ENCODE measurements at places on chromosomes 6 and 20. TPM values are rescaled to one million over a fixed set of nuclear protein-coding genes. Genes with fewer than 3 reads are reported as not detected.

DNA sequence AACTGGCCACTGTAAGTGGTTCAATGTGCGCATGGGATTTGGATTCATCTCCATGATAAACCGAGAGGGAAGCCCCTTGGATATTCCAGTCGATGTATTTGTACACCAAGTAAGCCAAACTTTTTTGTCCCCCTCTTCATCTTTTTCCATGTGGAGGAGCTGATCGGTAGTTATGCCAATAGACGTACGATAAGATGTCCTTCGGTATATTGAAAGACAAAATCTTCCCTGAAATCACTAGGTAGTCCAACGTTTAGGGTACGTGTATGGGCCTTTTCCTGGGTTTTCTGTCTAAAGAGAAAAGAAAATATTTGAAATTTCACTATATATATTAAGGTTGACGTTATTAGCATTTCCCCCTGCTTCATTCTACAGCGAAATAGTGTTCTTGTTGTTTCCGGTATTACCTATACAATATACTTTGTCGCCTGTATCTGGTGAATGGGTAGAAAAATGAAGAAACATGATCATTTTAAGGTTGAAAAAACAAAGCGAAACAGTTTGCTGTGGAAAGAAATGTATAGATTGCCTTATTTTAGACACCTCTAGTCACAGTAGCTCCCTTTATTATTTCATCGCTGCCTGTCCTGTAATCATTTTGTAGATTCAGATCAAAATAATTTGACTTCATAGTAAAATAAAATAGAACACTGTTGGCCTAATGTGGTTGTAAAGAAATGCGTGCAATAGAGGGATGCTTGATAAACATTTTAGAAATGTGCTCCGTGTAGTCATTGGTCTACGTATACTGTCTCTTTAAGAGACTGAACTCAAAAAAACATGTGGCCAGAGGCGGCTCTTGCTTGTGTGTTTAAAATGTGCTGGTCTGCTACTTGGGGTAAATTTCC lies 1.5 kb downstream of the LIN28B start:
- no peak for DNase-seq

- DNase-seq: peak; percentile 89
These were observed 21.3 kb downstream of the TNXB start for GRCh38 chr6:32087574-32088486.

GRCh38 chr6:167789358-167789757 lies 37.4 kb upstream of the AFDN start:
- DNase-seq: no peak

- no peak for DNase-seq
These were observed 64.1 kb upstream of the CLVS2 start for GRCh38 chr6:122931916-122932315.

GRCh38 chr6:42028234-42029061 lies 21.9 kb upstream of the TAF8 start:
- DNase-seq: peak; percentile 60

DNA sequence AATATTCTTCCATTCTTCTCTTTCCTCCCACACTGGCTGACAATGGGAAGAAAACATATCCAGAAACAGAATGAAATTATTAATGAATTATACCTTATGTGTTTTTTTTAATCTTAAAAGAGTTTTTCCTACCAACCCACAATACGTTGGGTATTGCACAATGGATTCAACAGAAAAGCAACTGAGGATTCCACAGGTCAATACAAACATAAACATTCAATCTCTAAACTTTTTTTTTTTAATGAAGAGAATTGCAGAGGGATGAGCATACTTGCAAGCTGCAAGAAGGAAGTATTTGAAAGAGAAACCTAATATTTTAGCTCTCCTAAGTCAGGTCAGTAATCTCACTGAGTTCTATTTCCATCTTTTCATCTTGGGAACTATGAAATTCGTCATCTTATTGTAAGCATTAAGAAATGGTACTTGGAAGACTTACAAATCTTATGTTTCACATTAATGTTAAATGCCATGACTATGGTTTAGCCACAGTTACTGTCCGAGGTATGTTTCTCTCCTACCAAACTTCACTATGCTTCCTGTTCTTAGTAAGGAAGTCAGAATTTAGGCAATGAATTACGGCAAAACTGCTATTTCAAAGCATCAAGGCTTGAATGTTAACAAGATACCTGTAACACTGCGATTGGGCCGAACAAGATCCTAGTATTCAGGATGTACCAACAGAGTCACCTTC lies 100.8 kb downstream of the HIVEP2 start:
- DNase-seq: no peak

GRCh38 chr20:11451793-11452291 lies 465.9 kb upstream of the BTBD3 start:
- DNase-seq: no peak

The C6orf141 gene
- 1.1 TPM for total RNA-seq

The EPB41L1 gene
- 1.5 TPM for total RNA-seq

DNA sequence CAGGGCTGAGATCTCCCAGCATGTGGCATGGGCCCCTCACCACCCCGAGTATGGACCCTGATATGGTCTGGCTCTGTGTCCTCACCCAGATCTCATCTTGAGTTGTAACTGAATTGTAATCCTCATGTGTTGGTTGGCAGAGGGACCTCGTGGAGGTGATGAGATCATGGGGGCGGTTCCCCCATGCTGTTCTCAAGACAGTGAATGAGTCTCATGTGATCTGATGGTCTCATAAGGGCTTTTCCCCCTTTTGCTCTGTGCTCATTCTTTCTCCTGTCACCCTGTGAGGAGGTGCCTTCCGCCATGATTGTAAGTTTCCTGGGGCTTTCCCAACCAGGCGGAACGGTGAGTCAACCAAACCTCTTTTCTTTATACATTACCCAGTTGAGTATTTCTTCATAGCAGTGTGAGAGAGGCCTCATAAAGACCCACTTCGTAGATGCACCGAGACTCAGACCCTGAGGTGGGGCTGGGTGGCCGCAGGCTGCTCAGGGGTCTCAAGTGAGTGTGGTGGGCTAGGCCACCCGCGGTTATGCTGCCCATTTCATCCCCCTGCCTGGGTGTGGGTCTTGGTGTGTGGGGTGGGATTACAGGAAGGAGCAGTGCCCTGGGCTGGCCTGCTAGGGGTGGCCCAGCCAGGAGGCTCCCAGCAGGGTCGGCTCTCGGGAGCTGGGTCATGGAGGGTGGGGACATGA lies 26.2 kb upstream of the GATA5 start:
- peak; percentile 89 for DNase-seq

GRCh38 chr6:137799950-137800568 lies 67.0 kb upstream of the TNFAIP3 start:
- peak; percentile 76 for DNase-seq

- no peak for DNase-seq
These were observed 24.9 kb downstream of the ZBP1 start for GRCh38 chr20:57595041-57596030.

DNA sequence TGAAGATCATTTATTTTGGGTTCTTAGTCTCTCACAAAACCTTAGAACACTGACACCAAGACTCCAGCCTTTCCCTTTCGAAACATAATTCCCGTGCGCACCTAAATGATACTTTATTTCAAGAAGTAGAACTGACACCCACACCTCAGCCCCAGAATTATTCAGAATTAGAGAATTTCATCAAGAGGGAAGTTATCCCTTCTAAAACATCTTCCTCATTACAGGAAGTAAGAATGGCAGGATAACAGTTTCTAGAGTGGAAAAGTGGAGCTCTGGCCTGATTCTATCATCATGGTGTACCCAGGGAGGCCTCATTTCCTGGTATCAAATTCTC lies 1.4 kb upstream of the SRXN1 start:
- no peak for DNase-seq

- peak; percentile 15 for DNase-seq
These were observed 866 bp upstream of the BTN3A3 start for GRCh38 chr6:26439151-26440125.

The HLA-DPB1 gene
- total RNA-seq: 5.4 TPM

- DNase-seq: no peak
These were observed 644 bp downstream of the KIZ start for GRCh38 chr20:21126581-21126870.

GRCh38 chr6:145020543-145020942 lies 714.8 kb downstream of the EPM2A start:
- no peak for DNase-seq

DNA sequence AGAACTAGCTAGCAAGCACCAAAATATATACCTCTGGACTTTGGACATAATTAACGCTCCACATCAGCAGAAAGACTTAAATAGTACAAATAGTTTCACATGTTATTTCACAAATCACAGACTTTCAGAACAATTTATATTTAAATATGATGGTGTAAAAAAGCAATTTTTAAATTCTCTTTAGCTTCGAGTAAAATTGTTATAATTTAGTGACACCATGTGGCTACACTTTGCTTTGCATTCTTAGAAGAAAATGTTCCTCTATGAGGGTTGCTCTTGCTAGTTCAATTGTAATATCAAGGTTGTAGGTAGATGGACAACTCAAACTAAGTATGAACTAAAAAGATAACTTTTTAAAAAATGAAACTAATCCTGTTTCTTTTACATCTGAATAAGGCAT lies 69.0 kb downstream of the BTBD9 start:
- DNase-seq: no peak

The NRSN1 gene
- not detected for total RNA-seq

The SUN5 gene
- not detected for total RNA-seq

DNA sequence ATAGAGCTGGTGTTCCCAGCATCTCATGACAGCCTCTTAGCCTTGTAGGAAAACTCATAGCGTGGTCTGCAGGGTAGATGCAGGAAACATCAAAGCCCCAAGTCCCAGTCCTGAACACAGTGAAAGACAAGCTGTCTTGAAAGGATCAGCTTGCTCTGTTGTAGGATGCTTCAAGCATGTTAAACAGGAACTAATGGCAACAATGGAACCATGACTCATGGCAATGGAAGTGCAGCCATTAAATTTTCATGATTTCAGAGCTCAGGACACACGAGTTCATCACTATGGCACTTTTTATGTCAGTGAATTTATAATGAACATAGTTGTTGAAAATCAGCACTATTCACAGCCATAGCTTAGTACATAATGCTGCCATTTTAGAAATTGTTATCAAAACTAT lies 367.7 kb downstream of the KIF16B start:
- no peak for DNase-seq

DNA sequence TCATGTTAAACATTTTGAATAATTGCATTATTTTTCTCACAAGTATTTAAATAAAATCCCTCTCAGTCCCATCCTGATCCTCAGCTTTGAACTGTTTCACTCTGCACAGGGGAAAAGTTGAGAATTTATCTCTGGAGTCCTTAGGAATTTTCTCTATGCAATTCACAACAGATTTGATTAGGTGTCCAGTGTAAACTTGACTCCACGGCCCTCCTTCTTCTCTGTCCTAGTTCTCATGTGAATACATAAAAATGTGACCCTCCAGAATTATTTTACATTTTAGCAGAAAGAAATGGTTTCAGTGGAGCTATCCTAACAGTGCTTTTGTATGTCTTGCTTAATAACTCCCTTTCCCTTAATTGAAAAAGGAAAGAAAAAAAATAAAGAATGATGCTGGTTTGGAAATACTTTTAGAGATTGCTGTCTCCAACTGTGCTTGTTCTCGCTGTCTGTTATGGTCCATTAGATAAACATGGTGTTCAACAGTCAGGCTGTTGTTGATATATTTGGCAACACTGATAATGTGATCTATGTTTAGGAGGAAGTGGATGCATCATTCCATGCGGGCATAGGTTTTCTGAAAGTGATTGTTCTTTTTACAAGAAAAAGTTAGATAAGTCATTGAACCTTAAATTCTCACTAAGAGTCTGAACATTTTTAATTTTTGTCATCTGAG lies 599.4 kb upstream of the CITED2 start:
- no peak for DNase-seq

DNA sequence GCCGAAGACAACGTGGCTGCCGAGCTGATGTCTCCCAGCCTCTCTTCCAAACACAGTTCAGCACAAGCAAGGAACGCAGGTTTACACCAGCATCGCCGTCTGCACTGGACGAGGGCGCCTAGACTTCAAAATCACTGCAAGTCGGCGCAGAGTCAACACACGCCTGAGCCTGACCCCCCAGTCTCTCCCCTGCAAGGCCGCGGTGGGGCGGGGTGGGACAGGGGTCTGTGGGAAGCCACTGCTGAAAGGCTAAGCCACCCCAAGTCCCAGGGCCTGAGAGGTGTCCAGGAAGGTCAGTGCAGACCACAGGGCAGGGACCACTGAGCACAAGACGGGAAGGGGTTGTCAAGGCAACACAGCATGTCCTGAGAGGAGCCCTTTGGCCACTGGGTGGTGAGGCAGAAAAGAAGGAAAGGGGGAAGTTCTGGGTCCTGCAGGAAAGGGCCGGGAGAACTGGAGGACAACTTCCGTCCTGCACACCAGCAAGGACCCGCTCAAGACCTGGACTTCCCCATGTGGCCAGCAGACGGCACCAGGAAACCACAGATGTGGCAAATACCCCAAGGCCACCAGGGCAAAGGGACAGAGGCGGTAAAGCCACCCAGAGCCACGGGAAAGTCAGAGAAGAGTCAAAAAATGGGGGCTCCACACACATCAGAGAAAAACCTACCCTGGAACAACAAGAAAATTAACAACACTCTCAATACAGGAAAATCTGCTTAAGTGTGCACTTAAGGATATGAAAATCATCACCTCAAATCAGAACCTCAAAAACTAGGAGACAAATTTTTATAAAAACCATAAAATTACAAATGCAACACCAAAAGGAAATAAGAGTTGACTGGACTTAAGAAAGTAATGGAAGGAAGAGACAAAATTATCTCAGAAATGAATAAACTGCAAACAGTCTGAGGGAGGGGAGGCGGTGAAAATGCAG lies 84.8 kb downstream of the TAF4 start:
- DNase-seq: peak; percentile 15

DNA sequence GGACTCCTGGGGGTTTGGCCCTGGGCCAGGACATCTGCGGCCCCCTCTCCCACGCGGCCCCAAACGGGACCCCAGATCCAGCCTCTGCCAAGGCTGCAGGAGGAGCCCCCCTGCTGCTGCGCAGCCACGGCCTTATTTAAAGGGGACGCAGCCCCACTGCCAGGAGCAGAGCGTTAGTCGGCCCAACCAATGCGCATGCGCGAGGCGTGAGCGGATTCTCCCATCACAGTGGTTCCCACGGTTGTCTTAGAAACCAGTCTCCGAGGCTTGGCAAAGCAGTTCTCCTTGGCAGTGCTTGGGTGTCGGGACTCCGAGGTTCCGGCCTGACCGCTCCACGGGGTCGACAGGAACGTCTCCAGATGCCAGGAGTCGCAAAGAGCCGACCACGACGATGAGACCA lies 288.3 kb upstream of the ZNF337 start:
- DNase-seq: peak; percentile 66

All from activated CD4-positive, alpha-beta T cell treated with anti-CD3 and anti-CD28 coated beads for 36 hours (primary cell).